ENCODE measurements at places on chromosomes 2 and 18. TPM values are rescaled to one million over a fixed set of nuclear protein-coding genes. Genes with fewer than 3 reads are reported as not detected.
A peak's percentile ranks its signal among the peaks of the same experiment; 100 is the strongest.

GRCh38 chr2:25077789-25078169, 35.9 kb downstream of the EFR3B start:
- no peaks in the 10 kb centered on the region for H3K4me1 ChIP-seq
- DNase-seq = no peak
- no peaks in the 10 kb centered on the region for H3K36me3 ChIP-seq

GRCh38 chr18:50277942-50278341, 3.4 kb downstream of the MBD1 start:
- no peak for DNase-seq
- H3K4me1 ChIP-seq = peaks cover 19% of the 10 kb centered on the region
- H3K36me3 ChIP-seq = peaks cover 56% of the 10 kb centered on the region
- H3K27ac ChIP-seq = no peak overlapping the region
- H3K27me3 ChIP-seq = no peaks in the 10 kb centered on the region

- H3K4me1 ChIP-seq = peaks cover 6% of the 10 kb centered on the region
- H3K4me3 ChIP-seq = no peak overlapping the region
- H3K36me3 ChIP-seq = no peaks in the 10 kb centered on the region
- no peak overlapping the region for H3K27ac ChIP-seq
- DNase-seq = peak; percentile 16
Measured at GRCh38 chr2:35447215-35447614, 908.4 kb upstream of the CRIM1 start.

GRCh38 chr2:80288576-80288975, 16.0 kb downstream of the LRRTM1 start:
- no peak for DNase-seq
- H3K4me1 ChIP-seq = no peaks in the 10 kb centered on the region
- H3K36me3 ChIP-seq = no peaks in the 10 kb centered on the region
- H3K27me3 ChIP-seq = no peaks in the 10 kb centered on the region
- no peak overlapping the region for H3K4me3 ChIP-seq

Gene TGIF1
- 39.8 TPM for polyA plus RNA-seq

Gene LTBP1
- 0.18 TPM for polyA plus RNA-seq

DNA sequence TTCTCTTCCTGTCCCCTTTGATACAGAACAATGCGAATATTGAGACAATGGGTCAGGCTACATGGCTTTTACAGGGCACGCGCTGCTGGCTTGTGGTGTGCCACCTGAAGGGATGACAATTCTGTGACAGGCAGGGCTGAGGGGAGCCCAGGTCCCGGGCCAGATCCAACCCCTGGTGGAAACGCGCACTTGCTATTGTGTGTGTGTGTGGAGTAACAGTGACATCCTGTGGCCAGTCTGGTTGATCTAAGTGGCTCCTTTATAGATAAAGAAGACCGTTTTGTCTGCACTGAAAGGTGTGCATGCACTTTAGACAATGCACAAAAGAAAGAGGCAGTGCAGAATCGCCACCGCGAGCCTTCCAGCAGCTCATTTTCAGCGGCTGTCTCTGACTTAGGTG, 273.6 kb downstream of the HRH4 start:
- no peaks in the 10 kb centered on the region for H3K36me3 ChIP-seq
- H3K27me3 ChIP-seq = no peaks in the 10 kb centered on the region
- H3K4me1 ChIP-seq = no peaks in the 10 kb centered on the region
- no peak overlapping the region for H3K27ac ChIP-seq

GRCh38 chr2:8059255-8059654, 622.6 kb upstream of the ID2 start:
- no peak overlapping the region for H3K4me3 ChIP-seq
- no peaks in the 10 kb centered on the region for H3K36me3 ChIP-seq
- H3K27me3 ChIP-seq = no peaks in the 10 kb centered on the region

DNA sequence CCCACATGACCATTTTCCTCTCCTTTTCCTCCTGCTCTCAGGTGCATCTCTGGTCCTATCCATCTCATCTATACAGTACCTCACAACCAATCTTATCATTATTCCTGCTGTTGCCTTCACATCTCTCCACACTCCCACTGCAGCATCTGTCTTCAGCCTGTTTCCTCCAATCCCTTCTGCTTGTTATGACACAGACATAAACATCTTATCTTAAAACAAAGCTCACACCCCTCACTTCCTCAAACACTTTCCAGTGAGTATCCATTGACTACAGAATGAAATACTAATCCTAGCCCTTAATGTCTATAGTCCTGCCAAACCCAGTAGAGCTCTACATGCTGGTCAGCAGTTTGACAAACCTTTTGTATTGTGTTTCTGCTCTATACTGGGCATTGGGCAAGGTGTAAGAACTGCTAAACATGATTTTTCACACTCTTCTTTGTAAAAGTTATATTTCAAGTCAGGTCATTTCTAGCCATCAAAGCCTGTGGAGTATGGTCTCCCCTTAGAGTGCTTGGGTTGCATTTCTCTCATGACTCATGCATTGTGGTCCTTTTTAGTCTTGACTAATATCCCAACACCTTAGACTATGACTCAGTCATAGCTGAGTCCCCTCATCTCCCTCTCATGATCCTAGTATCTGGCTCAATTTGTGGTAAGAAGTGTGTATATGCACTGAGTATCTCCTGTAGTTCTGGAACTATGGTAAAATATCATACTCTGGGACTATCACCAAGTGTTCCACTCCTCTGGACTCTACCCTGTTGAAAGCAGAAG, 187.0 kb downstream of the CYRIA start:
- H3K4me3 ChIP-seq = no peak overlapping the region
- H3K27me3 ChIP-seq = no peaks in the 10 kb centered on the region
- no peak for DNase-seq
- H3K36me3 ChIP-seq = no peaks in the 10 kb centered on the region
- H3K27ac ChIP-seq = no peak overlapping the region
- H3K4me1 ChIP-seq = no peaks in the 10 kb centered on the region

Gene TLX2
- polyA plus RNA-seq = not detected

- H3K4me3 ChIP-seq = no peak overlapping the region
- no peak for DNase-seq
- no peak overlapping the region for H3K27ac ChIP-seq
- H3K27me3 ChIP-seq = no peaks in the 10 kb centered on the region
Measured at GRCh38 chr2:166593403-166593802, 99.4 kb upstream of the SCN7A start.

- peaks cover 38% of the 10 kb centered on the region for H3K4me1 ChIP-seq
- no peaks in the 10 kb centered on the region for H3K36me3 ChIP-seq
- H3K27ac ChIP-seq = no peak overlapping the region
- no peak for DNase-seq
- H3K27me3 ChIP-seq = no peaks in the 10 kb centered on the region
- H3K4me3 ChIP-seq = no peak overlapping the region
Measured at GRCh38 chr2:69701100-69701945, 40.6 kb upstream of the ANXA4 start.

Gene SP140
- polyA plus RNA-seq = 7.3 TPM

Measured in CD14-positive monocyte (primary cell).